Mucosa of gallbladder (tissue), 1 donor: ENCODE measurements at places on chromosomes 12 and 14. TPM values are rescaled to one million over a fixed set of nuclear protein-coding genes. Genes with fewer than 3 reads are reported as not detected.
A peak's percentile ranks its signal among the peaks of the same experiment; 100 is the strongest.

GRCh38 chr12:52646613-52647012 lies 5.4 kb downstream of the KRT2 start:
- no peak for DNase-seq

- DNase-seq, result no peak
These were observed 130.7 kb downstream of the DIO2 start for GRCh38 chr14:80080601-80081000.

GRCh38 chr12:116244001-116244400 lies 33.5 kb downstream of the MED13L start:
- DNase-seq, result peak; percentile 29

DNA sequence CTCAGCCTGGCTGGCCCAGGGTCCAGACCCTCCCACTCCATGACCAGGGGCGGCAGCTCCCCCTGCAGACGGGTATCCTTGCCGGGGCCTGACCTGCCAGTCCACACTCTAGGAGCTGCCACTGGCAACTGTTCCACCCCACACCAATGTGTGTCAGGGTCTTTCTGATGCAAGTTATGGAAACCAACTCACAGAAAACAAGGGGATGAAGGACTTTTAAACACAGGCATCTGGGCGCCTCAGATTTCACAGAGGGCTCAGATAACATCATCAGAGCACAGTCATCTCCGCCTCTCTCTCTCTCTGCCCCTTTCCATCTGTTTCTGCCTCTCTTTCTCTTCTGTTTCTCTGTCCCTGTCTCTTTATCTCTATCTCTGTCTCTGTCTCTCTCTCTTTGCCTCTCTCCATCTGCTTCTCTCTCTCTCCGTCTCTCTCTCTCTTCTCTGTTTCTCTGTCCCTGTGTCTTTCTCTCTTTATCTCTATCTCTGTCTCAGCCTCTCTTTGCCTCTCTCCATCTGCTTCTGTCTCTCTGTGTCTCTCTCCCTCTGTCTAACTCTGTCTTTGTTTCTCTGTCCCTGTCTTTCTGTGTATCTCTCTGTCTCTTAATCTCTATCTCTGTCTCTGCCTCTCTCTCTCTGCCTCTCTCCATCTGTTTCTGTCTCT lies 67.4 kb upstream of the FBRSL1 start:
- DNase-seq, result no peak

GRCh38 chr12:131917139-131917710 lies 11.9 kb upstream of the PUS1 start:
- DNase-seq, result no peak

- no peak for DNase-seq
These were observed 236.5 kb upstream of the GRIP1 start for GRCh38 chr12:66915306-66915904.

DNA sequence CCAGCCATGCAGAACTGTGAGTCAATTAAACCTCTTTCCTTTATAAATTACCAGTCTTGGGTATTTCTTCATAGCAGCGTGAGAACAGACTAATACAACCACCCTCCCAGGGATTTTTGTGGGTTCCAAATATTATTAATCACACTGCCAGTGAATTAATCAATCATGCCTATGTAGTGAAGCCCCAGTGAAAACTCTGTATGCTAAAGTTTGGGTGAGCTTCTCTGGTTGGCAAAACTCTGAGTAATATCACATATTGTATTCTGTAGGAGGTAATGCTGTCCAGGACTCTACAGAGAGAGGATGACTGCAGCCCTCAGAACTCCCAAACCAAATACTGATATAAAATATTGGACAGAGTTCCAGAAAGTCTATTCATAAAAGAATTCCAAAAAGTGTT lies 216.9 kb downstream of the RPAP3 start:
- DNase-seq, result no peak

Gene GARIN6
- total RNA-seq, result not detected

Gene HVCN1
- total RNA-seq, result 7.1 TPM
